ENCODE measurements at places on chromosomes 6 and 20.

DNA sequence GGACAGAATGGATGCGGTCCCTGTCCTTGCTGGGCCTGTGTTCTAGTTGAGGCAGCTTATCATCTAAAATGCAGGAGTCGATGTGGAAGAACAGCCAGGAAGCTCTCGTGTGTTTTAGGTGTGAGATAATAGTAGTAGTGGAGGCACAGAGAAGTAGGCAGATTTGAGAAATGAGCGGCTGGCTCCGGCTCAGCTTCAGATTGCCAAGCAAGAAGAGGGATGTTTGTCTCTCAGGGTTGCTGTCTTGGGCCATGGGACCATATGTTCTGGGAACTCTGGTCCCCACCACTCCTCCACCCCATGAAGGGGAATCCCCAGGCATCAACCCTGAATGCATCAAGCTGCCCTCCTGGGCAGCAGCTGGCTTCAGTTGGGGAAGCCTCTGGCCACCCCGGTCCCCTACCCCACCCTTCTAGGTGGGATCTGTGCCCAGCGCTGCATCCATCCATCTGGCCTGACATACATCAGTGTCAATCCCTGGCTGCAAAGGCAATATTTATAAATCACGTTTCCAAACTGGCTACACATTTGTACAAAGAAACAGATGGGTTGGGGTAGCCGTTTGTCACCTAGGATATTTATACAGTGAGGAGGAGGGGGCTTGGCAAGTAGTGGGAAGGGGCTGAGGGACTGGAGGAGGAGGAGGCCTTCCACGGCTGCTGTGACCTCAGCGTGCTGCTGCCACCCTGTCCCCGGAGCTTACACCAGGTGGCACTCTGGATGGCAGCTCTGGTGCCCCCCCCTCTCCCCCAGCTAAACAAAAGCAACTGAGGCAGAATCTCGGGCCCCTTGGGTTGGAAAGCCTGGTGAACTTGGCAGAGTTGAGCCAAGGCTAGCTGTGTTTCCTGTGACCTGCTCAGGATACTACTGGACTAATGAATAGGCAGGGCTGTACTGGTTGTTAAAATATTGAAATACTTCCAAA lies 64.4 kb downstream of the CD40 start:
- H3K27ac ChIP-seq = no peak overlapping the region
- no peaks in the 10 kb centered on the region for H3K4me1 ChIP-seq
- no peak for DNase-seq
- peaks cover 51% of the 10 kb centered on the region for H3K27me3 ChIP-seq

DNA sequence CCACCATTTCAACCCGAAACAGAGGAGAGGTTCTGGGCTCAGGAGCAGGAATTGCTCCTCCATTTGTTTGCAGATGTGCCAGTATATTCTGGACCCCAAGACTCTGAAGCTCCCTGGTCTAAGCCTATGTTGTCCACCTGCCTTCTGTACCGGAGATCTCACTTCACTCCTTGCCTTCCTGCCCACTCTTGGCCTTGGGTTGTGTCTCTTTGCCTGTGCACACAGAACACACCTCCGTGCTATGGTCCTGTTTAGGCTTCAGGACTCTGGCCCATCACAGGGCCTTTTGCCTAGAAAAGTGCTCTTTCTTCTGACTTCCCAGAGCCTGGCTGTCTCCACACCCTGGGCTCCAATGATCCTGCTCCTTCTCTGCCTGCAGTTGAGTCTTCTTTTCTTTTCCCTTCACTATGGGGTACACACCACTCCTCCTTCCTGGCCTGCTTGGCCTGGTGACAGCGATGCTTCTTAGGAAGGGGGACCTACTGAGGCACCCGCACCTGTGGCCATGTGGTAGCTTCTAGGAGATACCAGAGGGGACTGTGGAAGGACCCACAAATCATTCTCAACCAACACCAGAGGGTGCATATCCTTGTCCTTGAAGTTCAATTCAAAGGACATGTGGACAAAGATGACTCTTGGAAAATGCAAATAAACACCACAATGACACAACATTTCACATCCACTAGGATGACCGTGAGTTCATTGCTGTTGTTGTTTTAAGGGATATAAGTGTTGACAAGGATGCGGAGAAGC lies 75.1 kb downstream of the FOXA2 start:
- DNase-seq = no peak
- H3K36me3 ChIP-seq = no peaks in the 10 kb centered on the region
- peaks cover 5% of the 10 kb centered on the region for H3K27me3 ChIP-seq
- H3K4me1 ChIP-seq = no peaks in the 10 kb centered on the region
- H3K27ac ChIP-seq = no peak overlapping the region
- H3K4me3 ChIP-seq = no peak overlapping the region

GRCh38 chr6:163057260-163057659 lies 329.5 kb downstream of the PACRG start:
- H3K4me3 ChIP-seq = no peak overlapping the region
- H3K4me1 ChIP-seq = no peaks in the 10 kb centered on the region
- peaks cover 2% of the 10 kb centered on the region for H3K36me3 ChIP-seq
- DNase-seq = no peak
- H3K27ac ChIP-seq = no peak overlapping the region

DNA sequence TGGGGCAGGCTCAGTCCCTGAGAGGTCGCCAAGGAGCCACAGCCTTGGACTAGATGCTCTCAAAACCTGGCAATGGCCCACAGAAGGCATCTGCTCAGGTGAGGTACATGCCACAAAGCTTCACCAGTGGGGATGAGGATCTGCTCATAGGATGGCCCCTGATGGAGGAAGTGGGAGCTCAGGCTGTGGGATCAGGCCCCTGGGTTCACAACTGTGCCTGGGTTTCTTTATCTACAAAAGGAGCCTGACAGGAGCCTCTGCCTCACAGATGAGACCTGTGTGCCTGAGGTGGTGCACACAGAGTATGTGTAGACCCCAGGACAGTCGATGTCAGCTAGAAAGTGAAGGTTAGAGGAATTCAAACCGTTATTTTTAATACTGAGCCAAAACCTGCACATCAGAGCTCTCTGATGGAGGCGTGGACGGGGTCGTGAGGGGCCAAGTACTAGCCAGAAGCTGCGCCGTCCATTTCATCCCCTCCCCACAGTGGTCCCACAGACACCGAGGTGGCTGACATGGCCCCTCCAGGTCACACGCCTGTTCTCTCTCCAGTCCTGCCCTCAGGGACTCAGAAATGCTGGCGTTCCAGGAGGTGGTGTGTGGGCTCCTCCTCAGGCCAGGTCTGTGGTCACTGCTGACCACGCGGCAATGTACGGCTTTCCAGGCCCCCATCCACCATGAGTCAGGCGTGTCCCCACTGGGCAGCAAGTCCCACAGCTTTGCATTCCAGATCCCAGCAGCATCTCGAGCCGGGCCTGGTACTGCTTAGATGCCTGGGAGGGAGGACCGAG lies 33.3 kb downstream of the NTSR1 start:
- H3K4me3 ChIP-seq = no peak overlapping the region
- H3K27ac ChIP-seq = peak overlapping the region; percentile 19
- no peaks in the 10 kb centered on the region for H3K36me3 ChIP-seq
- H3K27me3 ChIP-seq = peaks cover 4% of the 10 kb centered on the region

GRCh38 chr6:111743862-111744692 lies 129.2 kb downstream of the FYN start:
- peak overlapping the region; percentile 69 for H3K27ac ChIP-seq
- peaks cover 18% of the 10 kb centered on the region for H3K36me3 ChIP-seq
- no peak for DNase-seq
- peaks cover 87% of the 10 kb centered on the region for H3K4me1 ChIP-seq
- H3K4me3 ChIP-seq = no peak overlapping the region

- H3K27ac ChIP-seq = no peak overlapping the region
- DNase-seq = no peak
- no peaks in the 10 kb centered on the region for H3K4me1 ChIP-seq
Observed at GRCh38 chr20:39541136-39541803, 579.1 kb downstream of the DHX35 start.

DNA sequence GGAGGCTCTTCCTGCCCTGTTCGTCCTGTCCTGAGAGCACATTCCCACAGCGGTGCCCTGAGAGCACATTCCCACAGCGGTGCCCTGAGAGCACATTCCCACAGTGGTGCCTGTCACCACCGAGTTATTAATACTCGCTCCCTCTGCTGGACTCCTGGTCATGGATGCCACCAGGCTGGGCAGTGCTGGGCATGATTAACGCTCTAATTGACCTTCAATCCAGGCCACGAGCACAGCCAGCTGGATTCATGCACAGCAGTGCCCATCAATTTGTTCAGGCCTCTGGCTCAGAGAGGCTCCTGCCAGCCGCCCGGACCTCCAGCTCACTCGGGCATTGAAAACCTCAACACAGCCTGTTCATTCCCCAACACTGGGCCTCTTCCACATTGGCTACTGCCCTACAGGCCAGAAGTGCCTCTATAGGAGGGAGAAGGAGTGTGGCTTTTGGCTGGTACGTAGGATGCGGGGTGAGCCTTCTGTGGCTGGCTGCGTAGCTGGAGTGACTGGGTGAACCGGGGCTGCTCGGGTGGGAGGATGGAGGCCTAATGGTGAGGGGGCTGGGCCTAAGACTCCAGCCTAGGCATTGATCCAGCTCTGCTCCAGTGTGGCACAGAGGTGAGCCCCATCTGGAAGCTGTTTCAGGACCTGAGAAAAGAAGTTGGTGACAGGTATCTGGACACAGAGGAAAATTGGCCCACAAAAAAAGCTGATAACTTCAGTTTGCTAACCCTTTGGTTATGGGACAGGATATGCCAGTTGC lies 9.3 kb downstream of the IP6K3 start:
- H3K36me3 ChIP-seq = no peaks in the 10 kb centered on the region
- H3K4me3 ChIP-seq = no peak overlapping the region
- no peaks in the 10 kb centered on the region for H3K27me3 ChIP-seq
- H3K27ac ChIP-seq = no peak overlapping the region
- no peak for DNase-seq

DNA sequence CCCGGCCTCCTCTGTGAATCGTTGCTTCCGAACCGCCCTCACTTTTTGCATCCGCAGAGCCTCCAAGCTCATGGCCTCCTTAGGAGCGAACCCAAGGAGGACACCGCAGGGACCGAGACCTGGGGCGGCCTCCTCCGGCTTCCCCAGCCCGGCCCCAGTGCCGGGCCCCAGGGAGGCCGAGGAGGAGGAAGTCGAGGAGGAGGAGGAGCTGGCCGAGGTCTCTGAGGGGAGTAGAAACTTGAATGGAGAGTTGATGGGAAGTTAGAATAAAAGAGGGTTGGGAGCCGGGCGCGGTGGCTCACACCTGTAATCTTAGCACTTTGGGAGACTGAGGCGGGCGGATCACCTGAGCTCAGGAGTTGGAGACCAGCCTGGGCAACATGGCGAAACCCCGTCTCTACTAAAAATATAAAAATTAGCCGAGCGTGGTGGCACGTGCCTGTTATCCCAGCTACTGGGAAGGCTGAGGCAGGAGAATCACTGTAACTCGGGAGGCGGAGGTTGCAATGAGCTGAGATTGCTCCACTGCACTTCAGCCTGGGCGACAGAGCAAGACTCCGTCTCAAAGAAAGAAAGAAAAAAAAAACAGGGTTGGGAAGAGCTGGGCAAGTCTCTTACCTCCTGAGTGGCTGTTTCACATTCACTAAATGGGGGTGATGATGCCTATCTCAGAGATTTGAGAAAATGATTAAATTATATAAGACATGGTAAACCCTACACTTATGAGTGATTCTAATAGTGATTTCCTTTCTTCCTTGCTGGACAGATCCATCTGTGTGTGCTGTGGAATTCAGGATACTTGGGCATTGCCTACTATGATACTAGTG lies 805 bp downstream of the MSH5 start:
- no peak for DNase-seq
- H3K36me3 ChIP-seq = no peaks in the 10 kb centered on the region
- no peaks in the 10 kb centered on the region for H3K27me3 ChIP-seq
- H3K4me1 ChIP-seq = peaks cover 52% of the 10 kb centered on the region
- H3K27ac ChIP-seq = peak overlapping the region; percentile 92

DNA sequence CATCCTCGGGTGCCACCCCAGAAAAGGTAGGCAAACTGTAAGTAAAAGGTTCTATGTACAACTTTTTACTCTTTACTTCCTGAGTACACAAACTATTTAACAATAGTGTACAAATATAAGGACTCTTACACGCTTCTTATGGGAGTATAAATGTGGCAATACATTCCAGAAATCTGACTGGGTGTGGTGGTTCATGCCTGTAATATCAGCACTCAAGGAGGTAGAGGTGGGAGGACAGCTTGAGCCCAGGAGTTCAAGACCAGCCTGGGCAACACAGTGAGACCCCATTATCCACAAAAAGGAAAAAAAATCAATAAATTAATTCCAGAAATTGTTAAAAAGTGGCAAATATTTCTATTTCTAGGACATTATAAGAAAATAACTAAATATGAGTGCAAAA lies 48.9 kb downstream of the PIGU start:
- peaks cover 2% of the 10 kb centered on the region for H3K4me1 ChIP-seq
- no peak overlapping the region for H3K4me3 ChIP-seq
- H3K27ac ChIP-seq = no peak overlapping the region
- H3K27me3 ChIP-seq = no peaks in the 10 kb centered on the region
- H3K36me3 ChIP-seq = peaks cover 73% of the 10 kb centered on the region

DNA sequence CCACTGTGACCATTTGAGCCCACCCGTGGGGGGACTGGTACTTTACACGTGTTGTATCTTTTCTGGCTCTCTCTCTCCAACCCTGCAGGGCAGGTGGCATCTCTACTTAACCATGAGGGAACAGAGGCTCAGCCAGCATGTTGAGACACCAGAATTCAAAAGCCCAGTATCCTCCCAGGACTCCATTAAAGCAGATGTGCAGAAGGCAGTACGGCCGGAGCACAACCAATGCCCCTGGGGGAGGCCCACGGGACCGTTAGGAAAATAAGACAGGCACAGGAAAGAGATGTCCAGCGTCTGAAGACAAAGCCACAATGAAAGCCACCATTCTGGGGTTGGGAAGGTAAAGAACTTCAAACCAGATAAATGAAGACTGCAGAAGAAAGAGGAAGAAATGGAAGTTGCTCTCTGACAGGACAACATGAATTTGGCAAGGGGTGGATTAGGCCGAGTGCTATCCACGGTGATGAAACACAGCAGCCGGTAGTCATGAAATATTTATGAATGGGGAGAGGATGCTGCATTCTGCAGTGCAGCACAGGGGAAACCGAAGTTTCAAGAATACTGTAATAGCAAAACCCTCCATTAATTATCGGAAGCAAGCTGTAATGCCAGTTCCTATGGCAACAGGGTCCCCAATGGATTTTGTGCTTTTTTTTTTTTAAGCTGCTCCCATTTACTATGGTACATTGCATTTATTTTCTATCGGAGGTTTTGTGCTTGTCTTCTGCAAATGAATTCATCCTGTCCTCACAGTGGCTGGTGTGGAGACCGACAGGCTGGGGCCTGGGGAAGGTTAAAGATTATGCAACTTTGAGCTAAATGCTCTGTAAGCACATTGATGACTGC lies 179.4 kb downstream of the NRN1 start:
- H3K36me3 ChIP-seq = no peaks in the 10 kb centered on the region
- H3K4me1 ChIP-seq = peaks cover 67% of the 10 kb centered on the region
- H3K27ac ChIP-seq = peak overlapping the region; percentile 79
- no peak overlapping the region for H3K4me3 ChIP-seq

DNA sequence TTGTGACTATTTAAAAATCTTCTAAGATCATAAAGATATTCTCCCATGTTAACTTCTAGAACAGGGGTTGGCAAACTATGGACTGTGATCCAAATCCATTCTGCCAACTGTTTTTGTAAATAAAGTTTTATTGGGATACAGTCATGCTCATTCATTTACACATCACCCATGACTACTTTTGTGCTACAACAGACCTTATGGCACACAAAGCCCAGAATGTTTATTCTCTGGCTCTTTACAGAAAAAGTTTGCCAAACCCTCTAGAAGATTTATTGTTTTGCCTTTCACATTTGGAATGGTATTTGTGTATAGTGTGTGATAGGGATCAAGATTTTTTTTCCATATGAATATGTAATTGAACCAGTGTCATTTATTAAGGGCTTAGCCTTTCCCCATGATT lies 341.7 kb downstream of the CD83 start:
- H3K4me3 ChIP-seq = no peak overlapping the region
- no peaks in the 10 kb centered on the region for H3K36me3 ChIP-seq
- no peak for DNase-seq
- peaks cover 11% of the 10 kb centered on the region for H3K4me1 ChIP-seq

Measured in naive thymus-derived CD8-positive, alpha-beta T cell (primary cell).